A549 treated with ZK216348 at 1 μM for 4 hours (cell line): ENCODE measurements at places on chromosomes 4 and X. TPM values are rescaled to one million over a fixed set of nuclear protein-coding genes. Genes with fewer than 3 reads are reported as not detected.

The CAPN6 gene
- total RNA-seq = not detected in 5 replicates

The CHIC2 gene
- total RNA-seq = 7.3 to 9.7 TPM (median 8.4 TPM) in 5 replicates

The ARHGAP6 gene
- total RNA-seq = not detected in 5 replicates

The PPP2R2C gene
- total RNA-seq = 26.6 to 40.8 TPM (median 36.9 TPM) in 5 replicates

The CAMK2D gene
- total RNA-seq = 11.0 to 15.8 TPM (median 14.5 TPM) in 5 replicates

The NR3C2 gene
- total RNA-seq = not detected in 5 replicates

The POLR2B gene
- 61.5 to 79.5 TPM (median 65.0 TPM) in 5 replicates for total RNA-seq

The TMPRSS11D gene
- not detected in 5 replicates for total RNA-seq

The TRPC3 gene
- total RNA-seq = 0.05 to 0.14 TPM (median 0.07 TPM) in 4 of 5 replicates, not detected in the other

The S100G gene
- total RNA-seq = not detected in 5 replicates

The PAK3 gene
- 0.11 TPM in 1 of 5 replicates, not detected in the others for total RNA-seq

The CWH43 gene
- not detected in 5 replicates for total RNA-seq

The PCYT1B gene
- total RNA-seq = not detected in 5 replicates

The TBC1D1 gene
- 24.3 to 32.3 TPM (median 27.4 TPM) in 5 replicates for total RNA-seq
